ENCODE measurements at places on chromosomes 1 and 21.

GRCh38 chr1:97114842-97115241 is 393.3 kb downstream of the PTBP2 start:
- DNase-seq: no peak

GRCh38 chr1:53811414-53811851 is 26.7 kb downstream of the NDC1 start:
- no peak for DNase-seq

DNA sequence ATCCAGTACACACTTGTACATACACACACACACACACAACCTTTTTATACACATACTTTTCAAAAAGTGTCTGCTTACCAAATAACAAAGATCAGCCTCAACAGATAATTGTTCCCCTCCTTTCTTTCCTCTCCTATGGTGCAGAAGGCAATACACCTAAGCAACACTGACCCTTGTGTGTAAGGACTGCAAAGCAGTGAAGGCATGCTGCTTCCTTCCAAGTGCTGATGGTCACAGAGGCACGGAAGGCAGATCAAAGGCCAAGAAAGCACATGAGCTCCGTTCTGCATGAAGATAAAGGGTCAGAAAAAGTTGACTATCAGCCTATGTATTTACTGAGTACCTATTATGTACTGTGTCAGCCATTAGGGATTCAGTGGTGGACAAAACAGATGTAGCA is 168.8 kb downstream of the TNR start:
- DNase-seq: no peak

- DNase-seq: no peak
Measured at GRCh38 chr1:53765657-53766056, 26.7 kb upstream of the GLIS1 start.

GRCh38 chr1:206631085-206631509 is 4.2 kb upstream of the DYRK3 start:
- peak; percentile 78 for DNase-seq

Measured in eye (tissue), 1 donor.